Pons (tissue), 1 donor: ENCODE measurements at places on chromosomes 2 and 18.

DNA sequence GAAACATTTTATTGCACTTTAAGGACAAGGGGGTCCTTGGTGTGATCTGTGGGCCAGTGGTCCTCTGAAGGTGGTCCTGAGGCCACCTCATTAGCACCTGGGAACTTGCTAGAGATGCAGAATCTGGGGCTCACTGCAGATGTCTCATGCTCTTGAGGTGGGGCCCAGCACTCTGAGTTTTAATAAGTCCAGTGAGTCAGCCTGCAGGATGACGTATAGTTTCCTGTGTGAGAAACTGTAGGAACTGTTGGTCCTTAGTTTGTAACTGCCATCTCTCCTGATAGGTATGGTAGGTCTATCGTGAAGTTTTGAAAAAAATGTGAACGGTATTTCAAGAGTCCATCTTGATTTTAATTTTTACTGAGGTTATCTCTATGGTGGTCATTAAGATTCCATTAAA lies 2.8 kb downstream of the TRPM8 start:
- DNase-seq = no peak

DNA sequence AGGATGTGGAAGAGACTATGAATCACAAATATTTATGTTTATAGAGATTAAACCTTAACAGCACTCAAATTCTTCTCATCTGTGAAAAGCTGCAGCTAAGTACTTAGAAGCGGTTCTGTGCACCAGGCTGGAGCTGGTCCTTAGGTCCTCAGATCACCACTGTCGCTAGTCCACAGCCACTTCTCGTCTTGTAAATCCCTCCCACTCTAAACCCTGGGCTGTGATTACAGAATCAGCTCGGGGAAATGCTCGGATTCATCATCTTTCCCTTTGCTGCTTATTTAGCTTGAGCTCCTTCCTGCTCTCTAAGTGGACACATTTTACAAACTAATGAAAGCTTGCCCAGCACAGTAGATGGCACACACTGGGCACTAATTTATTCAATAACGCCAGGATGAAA lies 61.7 kb downstream of the RNF152 start:
- no peak for DNase-seq

DNA sequence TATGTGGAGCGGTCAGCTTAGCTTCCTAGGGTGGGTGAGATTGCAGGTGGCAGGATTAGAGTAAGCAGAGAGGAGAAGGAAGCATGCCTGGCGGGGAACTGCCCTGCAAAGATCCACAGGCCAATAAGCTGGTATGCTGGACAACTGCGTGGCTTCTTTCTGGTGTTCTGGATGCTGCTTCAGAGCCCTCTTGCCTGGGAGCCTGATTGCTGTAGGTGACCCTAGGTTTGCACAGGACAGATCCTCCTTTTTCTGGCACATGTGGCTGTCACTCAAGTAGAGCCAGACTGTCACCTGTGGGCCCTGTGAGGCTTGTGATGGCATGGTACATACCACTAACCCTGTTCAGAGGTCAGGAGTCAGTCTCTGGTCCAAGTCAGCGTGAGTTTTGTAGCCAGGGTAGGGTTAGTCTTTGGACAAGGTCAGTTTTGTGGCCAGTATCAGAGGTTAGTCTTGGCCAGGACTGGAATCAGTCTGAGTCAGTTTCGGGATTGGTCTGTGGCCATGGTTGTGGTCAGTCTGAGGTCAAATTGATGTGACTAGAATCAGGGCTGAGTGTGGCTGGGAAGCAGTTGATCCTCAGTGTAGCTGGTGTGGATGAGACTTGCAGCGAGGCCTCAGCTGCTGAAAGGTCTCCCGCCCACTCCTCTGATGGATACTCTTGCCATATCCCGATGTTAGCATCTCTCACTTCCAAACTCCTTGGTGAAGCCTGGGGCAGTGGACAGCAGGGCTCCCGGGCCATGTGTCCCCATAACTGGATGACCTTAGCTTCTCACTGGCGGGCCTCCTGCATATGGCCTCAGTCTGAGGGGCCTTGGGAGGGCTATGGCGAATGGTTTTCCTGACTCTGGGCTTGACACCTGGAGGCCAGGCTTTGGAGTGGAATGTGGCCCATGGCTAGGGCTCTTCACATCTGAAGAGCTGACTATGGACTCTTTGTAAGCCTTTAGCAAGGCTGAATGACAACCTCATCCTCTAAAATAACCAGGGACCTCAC lies 260.5 kb downstream of the DYSF start:
- DNase-seq = no peak

- no peak for DNase-seq
These were observed 35.9 kb downstream of the CAMKMT start for GRCh38 chr2:44397447-44398175.

DNA sequence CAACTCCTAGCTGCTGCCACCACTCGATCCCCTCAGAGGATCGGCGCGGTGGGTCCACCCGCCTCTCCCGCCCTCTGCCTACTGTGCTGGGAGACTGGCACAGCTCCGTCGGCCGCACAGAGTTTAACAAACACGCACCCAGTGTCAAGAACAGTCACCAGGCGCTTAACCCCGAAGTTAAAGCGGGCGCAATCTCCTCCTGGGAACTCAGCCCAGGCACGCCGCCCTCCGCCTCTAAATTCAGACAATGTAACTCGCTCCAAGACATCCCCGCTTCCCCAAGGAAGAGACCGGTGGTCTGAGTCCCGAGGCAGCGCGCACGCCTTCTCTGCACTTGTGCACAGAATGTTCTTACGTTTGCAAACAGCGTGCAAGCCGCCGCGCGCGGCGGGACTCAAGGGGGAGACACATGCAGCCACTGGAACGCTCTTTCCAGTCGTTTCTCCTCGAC lies 533 bp downstream of the CXCR4 start:
- DNase-seq = peak; percentile 67

DNA sequence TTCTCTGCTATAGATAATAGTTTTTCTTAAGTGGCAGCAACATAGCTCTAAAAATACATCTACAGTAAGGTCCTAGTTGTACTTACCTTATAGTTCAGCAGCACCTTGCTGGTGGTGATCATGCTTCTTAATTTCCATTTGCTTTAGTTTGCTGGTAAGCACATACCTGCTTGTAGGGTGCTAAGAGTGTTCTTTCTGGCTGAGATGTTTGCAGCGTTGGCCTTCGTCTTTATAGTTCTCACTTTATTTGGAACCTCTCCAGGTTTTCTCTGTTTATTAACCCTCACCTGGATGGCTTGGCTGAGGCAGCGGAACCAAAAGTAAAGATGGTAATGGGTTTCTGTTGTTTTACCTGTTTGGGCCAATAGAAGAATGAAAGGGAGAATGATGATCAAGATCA lies 123.6 kb upstream of the EFEMP1 start:
- DNase-seq = no peak

GRCh38 chr2:85593023-85593422 lies 2.5 kb upstream of the RNF181 start:
- no peak for DNase-seq

- no peak for DNase-seq
These were observed 576.8 kb downstream of the SATB2 start for GRCh38 chr2:198880986-198881385.

- DNase-seq = no peak
These were observed 160.4 kb downstream of the NUP35 start for GRCh38 chr2:183284606-183285005.

- DNase-seq = no peak
These were observed 29.8 kb downstream of the SUCLG1 start for GRCh38 chr2:84429328-84429727.

- no peak for DNase-seq
These were observed 86.6 kb downstream of the DNER start for GRCh38 chr2:229627728-229628127.

- DNase-seq = no peak
These were observed 183.0 kb downstream of the MYO5B start for GRCh38 chr18:50011813-50012435.

- DNase-seq = no peak
These were observed 226.6 kb downstream of the NAPG start for GRCh38 chr18:10752382-10752781.

GRCh38 chr2:165251366-165251765 lies 12.2 kb downstream of the SCN2A start:
- no peak for DNase-seq
